ENCODE measurements at places on chromosomes 1 and 21.
A peak's percentile ranks its signal among the peaks of the same experiment; 100 is the strongest.

DNA sequence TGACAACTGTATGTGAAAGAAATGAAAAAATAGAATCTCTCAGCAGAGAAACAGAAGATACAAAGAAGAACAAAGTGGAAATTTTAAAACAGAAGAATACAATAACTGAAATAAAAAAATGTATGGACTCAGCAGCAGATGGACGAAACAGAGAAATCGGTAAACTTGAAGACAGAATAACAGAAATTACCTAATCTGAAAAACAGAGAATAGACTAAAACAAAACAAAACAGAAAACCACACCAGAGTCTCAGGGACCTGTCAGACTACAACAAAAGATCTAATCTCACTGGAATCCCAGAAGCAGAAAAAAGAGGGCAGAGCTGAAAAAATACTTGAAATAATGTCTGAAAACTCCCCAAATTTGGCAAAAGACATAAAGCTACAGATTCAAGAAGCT, 83.0 kb downstream of the ZSWIM5 start:
- no peak for DNase-seq

- DNase-seq, result no peak
These were observed 67.3 kb upstream of the ADGRL2 start for GRCh38 chr1:81733480-81733879.

GRCh38 chr1:98028800-98029199, 108.0 kb upstream of the DPYD start:
- no peak for DNase-seq

DNA sequence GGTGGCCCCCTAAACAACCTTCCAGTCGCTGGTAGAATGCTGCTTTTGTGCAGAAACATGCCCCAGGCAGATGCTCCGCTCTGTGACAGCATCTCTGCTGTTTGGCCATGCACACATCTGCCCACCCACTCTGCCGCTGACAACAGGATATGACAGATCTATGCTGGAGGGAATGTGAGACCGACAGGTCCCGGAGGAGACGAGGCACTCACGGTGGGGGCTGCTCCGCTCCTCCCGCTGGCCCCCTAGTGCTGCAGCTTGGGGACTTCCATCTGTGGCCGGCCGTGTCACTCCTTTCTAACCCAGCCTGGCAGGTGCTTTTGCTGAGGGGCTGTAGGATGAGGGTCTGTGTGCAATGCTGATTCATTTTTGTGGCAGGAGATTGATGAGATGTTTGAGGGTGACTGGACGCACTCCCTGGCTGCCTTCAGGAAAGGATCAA, 49.1 kb upstream of the DMRTB1 start:
- DNase-seq, result no peak

DNA sequence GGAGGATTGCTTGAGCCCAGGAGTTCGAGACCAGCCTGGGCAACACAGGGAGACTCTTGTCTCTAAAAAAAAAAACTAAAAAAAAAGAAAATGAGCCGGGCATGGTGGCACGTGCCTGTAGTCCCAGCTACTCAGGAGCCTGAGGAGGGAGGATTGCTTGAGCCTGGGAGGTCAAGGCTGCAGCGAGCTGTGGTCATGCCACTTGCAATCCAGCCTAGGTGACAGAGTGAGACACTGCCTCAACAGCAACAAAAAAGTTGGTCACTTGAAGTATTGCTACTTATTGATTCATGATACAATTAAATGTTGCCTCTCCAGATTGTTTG, 57.9 kb upstream of the CXADR start:
- DNase-seq, result no peak

- peak; percentile 67 for DNase-seq
These were observed 18.7 kb upstream of the OR6N2 start for GRCh38 chr1:158799689-158800088.

- DNase-seq, result no peak
These were observed 325.1 kb upstream of the GREM2 start for GRCh38 chr1:240936911-240937668.

DNA sequence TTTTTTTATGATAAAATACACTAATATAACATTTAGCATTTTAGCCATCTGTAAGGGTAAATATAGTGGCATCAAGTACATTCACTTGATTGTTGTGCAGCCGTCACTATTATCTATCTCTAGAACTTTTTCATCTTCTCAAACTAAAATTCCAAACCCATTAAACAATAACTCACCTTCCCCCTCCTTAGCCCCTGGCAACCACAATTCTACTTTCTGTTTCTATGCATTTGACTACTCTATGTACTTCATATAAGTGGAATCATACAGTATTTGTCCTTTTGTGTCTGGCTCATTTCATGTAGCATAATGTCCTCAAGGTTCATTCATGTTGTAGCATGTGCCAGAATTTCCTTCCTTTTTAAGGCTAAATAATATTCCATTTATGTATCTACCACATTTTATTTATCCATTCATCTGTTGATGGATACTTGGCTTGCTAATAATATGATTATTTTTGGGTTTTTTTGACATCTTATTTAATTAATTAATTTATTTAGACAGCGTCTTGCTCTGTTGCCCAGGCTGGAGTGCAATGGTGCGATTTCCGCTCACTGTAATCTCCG, 69.6 kb upstream of the MACF1 start:
- DNase-seq, result no peak

GRCh38 chr1:111212634-111213335, 12.3 kb upstream of the DENND2D start:
- peak; percentile 42 for DNase-seq

DNA sequence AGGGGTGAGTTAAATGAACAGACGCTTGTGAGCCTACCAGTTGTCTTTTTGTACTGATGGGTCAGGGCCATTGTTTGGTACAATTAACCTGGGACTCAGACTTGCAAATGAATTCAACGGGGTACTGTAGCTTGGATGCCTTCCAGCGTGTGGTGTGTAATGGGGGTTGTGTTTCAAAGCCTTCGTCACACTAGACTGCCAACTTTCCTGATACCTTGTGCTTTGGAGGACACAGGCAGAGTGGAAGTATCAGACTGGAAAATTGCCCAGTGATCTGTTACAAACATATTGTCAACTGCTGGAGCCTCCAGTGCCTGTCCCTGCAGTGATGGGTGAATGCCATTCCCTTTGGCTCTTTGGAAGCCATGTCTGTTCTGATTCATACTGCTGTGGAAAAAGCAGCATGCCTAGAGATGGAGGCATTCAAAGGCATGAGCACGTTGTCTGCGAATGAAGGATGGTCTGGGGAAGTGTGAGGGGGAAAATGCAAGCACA, 384.5 kb downstream of the LMX1A start:
- no peak for DNase-seq

DNA sequence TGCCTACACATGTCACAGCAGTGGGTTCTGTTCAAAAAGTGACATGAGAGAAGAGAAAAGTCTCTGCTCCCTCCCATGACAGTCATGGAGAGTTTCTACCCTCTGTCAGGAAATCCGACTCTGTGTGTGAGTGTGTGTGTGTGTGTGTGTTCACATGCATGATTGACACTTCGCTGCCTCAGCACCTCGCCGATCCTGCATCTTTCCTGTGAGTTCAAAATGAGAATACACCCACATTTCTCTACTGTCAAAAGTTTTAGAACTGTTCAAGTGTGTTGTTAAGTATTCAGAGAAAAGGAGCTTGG, 46.2 kb upstream of the COX20 start:
- no peak for DNase-seq

DNA sequence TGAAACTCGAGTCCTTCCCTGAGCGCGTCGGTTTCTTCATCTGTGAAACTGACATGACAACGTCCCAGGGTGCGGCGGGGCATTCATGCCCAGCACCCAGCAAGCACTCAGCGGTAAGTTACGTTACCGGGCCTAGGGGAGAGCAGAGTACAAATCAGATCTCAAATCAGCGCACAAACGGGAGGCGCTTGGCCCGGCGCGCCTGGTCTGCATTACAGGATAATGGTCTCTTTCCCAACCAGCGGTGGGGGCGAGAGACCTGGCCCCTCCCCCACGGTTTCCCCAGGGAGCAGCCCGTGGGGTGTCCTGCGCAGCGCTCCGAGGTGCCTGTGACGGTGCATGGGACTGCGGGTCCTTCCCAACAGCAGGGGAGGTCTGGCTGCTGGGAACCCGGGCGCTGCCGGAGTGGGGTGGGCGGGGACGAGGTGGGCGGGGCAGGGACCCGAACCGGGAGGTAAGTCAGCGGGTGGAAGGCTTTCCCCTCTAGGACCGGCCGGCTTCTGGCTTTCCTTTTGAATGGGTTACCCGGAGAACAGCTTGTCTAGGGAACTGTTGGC, 1.0 kb downstream of the TMEM51 start:
- DNase-seq, result no peak

DNA sequence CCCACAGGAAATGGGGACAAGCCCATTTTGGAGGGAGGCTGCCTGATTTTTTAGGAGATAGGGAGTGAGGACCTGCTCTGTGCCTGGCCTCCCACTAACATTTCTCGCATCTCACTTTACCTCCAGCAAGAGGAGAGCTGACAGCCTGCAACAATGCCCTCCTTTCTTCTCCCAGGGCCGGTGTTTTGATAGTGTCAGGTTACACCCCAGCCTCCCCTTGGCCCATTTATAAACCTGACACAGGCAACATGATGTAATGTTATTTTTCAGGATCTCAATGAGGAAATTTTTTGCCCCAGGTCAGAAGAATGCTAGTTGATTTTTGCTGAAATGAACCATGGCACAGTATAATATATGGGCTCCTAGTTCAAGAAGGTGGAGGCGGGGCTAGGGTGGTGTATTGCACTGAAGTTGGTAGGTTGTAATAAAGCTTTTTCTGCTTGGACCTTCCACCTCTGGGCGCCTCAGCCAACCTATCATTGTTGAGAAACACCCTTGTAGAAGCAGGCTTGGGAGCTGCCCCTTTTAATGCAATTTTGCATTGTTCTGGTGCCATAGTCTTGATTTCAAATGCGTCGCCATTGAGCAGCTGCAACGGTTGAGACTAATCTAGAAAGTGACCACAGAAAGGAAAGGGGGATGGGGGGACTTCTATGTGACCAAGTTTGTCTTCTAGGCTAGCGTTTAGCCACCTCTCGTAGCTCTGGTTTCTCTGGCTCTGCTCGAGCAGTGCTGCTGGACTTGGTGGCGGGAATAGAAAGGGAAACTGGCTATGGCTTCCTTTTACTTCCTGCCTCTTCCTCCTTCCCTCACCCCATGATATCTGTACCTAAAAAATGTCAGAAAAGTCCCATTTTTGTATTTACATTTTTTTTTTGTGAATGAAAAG, 53.0 kb downstream of the PBX1 start:
- DNase-seq, result no peak

- no peak for DNase-seq
These were observed 3.5 kb downstream of the ELAVL4 start for GRCh38 chr1:50112193-50112592.

DNA sequence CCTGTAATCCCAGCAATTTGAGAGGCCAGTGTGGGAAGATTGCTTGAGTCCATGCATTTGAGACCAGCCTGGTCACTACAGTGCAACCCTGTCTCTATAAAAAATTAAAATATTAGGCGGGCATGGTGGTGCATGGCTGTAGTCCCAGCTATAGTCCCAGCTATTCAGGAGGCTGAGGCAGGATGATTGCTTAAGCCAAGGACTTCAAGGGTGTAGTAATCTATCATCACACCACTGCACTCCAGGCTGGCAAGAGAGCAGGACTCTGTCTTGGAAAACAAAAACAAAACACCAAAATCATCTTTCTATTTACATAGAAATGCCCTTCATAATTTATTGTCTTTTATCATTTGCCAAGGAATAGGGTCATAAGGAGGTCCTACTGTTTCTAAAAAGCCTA, 1274.1 kb upstream of the NCAM2 start:
- no peak for DNase-seq

GRCh38 chr21:44497703-44498126, 42.3 kb downstream of the KRTAP10-1 start:
- DNase-seq, result no peak

DNA sequence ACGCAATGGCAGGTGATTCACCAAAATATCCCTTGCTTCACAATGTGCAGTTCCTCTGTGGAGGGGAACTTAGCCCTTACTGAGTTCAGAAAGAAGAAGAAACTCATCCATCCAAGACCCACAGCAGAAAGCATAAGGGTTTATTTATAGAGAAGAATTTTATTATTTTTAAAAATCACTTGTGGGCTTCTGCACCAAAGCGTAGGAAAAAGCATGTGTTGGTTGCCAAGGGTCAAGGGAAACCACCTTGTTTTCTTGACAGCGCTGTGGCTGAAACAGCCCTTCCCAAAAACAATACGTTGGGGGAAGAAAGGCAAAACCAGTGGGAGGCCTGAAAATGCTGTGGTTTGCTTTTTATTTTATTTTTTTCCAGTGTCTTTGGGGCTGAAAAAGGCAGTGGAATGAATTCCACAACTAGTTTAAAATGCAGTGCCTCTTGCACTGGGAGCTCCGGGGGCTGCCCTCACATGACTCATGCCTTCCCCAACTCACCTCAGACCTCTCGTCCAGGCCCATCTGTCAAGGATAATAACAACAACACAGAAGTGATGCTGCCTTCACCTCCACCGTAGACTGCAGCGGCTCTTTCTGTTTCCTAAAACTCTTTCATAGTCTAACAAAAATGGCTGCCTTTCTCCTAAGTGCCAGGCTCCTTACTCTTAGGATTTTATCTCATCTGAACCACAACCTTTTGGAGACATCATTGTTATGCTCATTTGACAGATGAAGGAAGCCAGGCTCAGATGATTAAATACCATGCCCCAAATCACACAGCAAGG, 224.2 kb upstream of the JUN start:
- peak; percentile 8 for DNase-seq

DNA sequence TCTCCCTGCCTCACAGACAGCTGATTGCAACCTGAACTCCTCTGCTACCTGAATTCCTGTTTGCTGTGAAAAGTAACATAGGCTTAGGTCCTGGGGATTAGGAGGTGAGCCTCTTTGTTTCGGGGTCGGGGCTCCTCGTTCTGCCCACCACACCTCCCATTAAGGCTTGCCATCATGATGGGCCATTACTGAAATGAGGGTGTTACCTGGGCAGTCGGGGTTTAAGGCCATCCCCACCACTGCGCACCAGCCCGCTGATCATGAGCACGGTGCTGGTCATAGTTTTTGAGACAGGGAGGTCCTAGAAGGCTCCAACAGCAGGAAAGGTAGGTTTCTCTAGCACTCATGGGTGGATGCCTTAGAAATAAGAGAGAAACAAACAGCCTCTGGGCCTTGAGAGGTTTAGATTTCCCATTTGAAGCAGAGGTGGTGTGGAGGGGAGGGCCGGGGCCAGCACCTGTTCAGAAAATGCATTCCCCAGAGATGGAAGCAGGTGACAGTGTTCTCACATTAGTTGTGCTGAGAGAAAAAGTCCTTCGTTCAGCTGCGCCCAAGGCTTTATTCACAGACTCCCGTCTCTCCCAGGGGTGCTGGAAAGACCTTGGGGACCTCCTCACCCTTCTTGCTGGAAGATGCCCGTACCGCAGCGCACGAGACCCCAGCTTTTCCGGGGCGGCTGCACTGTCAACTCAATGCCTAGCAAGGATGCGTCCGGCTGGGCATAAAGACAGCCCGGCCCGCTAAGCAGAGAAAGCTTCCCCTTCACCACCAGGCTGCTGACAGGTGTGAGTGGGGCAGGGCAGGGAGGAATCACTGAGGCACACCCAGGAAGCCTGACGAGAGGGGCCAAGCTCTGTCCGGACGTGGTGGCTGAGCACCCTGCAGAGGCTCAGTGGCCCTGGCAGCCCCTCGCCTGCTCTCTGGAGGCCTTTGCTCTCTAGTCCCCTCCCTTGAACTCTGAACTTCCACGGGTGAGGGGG, 125.5 kb downstream of the PGBD5 start:
- DNase-seq, result no peak

GRCh38 chr1:54965624-54966340, 14.6 kb upstream of the TMEM61 start:
- peak; percentile 49 for DNase-seq

- no peak for DNase-seq
These were observed 1.1 kb upstream of the ERRFI1 start for GRCh38 chr1:8026976-8027747.

All from hematopoietic multipotent progenitor cell treated with erythropoietin and hydrocortisone succinate and interleukin-3 and kit ligand, for 8 days (in vitro differentiated cells).